ENCODE measurements at places on chromosomes 3 and 15.

GRCh38 chr3:73571238-73571794 lies 53.4 kb downstream of the PDZRN3 start:
- no peak for DNase-seq

GRCh38 chr3:46660543-46661523 lies 32.6 kb downstream of the ALS2CL start:
- no peak for DNase-seq

DNA sequence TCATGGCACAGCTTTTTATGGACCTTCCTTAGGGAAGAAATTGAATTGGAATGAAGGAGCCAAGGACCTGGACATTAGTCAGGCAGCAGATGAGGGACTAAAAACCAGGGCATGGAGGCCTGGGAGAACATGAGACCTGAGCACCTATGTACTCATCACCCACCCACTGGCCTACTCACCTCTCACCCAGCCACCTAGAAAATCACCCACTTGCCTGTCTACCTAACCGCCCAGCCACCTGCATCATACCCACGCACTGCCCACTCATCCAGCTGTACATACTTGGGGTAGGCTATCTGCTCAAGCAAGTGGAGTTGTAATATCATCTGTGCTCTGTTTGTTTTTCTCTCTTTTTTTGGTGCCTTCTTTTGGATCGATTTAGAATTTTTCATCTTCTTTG lies 65.3 kb upstream of the SLCO2A1 start:
- no peak for DNase-seq

- DNase-seq = no peak
Measured at GRCh38 chr3:147298511-147298982, 107.8 kb downstream of the ZIC4 start.

GRCh38 chr15:88658972-88659931 lies 20.4 kb downstream of the ISG20 start:
- DNase-seq = no peak

- no peak for DNase-seq
Measured at GRCh38 chr3:9276761-9277370, 27.4 kb upstream of the SRGAP3 start.

- DNase-seq = no peak
Measured at GRCh38 chr15:79593119-79593869, 161.2 kb downstream of the MINAR1 start.

GRCh38 chr3:189836795-189837194 lies 205.6 kb downstream of the TP63 start:
- DNase-seq = no peak

- DNase-seq = no peak
Measured at GRCh38 chr15:63194302-63194701, 4.9 kb downstream of the RAB8B start.

DNA sequence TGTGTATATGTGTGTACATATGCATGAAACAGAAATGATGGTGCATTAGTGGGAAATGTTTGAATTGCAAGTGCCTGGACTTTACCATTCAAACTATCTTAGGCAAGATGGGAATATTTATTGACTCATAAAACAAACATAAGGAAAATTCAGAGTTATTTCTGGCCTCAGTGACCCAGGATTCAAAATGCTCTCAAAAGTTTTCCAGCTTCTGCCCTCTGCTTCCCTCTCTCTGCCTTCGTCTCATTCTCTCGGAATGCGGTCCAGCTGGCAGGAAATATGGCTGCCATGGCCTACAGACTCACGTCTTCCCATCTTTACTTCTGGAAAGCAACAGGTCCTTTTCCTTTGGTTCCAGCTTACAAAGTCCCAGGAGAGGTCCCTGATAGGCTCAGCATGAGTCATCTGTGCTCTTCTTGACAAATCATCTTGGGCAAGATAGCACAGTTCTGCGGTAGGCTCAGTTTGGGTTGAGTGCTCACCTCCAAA lies 8.7 kb upstream of the ZNF774 start:
- no peak for DNase-seq

GRCh38 chr3:35081899-35082298 lies 557.4 kb upstream of the ARPP21 start:
- no peak for DNase-seq

GRCh38 chr15:92151741-92152140 lies 241.9 kb upstream of the ST8SIA2 start:
- DNase-seq = no peak

DNA sequence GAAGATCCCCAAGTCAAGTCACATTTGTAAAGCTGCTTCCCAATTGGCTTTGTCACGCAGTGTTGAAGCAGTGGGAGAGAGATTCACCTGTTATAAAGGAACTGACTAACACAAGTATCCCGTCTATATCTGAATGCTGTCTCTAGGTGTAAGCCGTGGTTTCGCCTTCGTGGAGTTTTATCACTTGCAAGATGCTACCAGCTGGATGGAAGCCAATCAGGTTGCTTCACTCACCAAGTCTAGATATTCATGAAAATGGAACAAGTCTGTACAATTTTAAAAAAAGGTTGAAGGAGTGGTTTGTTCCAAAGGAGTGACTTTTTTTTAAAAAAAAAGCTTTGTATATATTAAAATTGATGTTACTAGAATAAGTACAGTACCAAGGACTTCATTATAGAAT lies 11.7 kb downstream of the RBM5 start:
- DNase-seq = no peak

GRCh38 chr15:98899272-98900021 lies 108.1 kb downstream of the PGPEP1L start:
- DNase-seq = no peak

- DNase-seq = no peak
Measured at GRCh38 chr3:42693530-42693930, 8.2 kb downstream of the KLHL40 start.

Measured in activated naive CD4-positive, alpha-beta T cell (primary cell).